Stromal cell of bone marrow (primary cell): ENCODE measurements at places on chromosomes 4 and X.

DNA sequence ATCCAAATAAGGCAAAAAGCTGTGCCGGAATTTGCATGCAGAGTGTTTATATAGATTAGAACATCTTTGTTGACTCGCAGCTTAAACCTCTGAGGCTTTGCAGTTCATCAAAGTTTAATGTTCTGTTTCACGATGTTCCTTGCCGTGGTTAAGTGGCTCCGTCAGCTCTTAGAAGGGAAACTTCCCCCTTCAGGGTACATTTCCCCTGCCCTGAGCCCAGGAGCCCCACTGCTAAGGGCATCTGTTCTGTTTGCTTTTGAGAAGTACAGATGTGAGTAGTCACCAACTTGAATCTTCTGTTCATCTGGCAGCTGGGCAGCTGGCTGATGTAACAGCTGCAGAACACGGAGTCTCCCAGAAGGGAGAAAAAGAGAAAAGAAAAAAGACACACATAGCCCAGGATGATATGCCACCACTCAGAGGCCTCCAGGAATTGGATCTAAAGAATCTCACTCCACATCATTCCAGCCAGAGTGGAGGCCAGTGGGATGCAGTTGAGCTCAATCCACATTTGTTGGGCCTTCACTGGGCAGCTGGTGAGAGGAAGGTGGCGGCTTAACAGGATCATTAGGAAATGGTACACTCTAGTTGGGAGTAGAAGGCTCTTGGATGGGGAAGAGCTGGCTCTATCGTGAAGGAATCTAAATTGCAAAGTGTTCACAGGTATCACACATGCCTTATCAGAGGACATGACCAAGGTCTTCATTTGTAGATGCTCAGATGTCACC, 178.7 kb upstream of the RBPJ start:
- no peak for DNase-seq

DNA sequence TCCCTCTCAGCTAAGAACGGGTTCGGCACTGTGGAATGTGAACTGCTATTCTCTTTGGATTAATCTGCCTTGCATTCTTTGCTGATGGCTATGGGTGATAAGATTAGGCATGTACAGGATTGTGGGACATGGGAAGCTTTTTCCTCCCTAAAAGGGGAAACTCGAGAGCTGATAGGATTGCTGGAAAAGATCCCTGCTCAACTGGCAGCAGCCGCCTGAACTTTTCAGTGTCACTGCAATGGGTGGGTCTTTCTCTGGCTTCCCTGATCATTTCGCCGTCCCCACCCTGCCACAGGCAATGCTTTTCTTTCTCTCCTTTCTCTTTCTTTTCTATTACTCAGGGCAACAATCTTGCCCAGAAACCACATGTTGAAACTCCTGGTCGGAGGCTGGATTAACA, 20.5 kb downstream of the PAGE2 start:
- no peak for DNase-seq

GRCh38 chr4:152659806-152660205, 20.0 kb downstream of the TMEM154 start:
- no peak for DNase-seq

GRCh38 chrX:5549512-5549911, 679.2 kb downstream of the NLGN4X start:
- DNase-seq = no peak

DNA sequence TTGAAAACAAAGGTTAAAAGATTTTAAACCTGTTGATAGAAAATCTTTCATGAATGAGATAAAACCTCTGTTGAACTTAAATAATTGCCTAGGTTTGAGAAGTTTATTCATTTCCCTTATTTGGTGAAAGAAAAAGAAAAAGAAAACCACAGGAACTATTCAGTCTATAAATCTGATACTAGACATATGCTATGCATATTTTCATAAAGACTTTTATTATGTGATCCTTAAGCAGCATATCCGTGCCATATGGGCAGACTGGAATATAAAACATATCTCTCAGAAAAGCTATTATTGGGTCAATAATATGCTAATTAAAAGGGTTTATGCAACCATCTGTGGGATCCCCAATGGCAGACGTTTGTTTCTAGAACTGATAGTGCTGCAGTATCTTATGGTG, 178.7 kb downstream of the RASL11B start:
- DNase-seq = no peak
